RCC 7860 (cell line): ENCODE measurements at places on chromosomes 16 and 17.
A peak's percentile ranks its signal among the peaks of the same experiment; 100 is the strongest.

DNA sequence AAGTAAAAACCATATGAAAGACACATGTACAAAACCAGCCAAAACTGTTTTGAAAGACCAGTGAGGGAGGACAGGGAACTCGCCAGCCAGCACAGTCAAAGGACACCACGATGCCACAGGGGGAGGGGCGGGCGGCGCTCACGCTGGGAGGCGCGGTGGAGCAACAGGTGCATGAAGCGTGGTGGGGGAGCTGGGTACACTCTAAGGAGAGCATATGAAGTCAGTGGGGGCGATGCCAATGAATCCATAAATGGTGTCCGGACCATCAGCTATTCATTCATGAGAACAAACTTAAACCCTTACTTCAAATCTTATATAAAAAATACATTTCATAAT, 101.0 kb upstream of the DNAH17 start:
- DNase-seq = no peak

- no peak for DNase-seq
These were observed 15.6 kb downstream of the RND2 start for GRCh38 chr17:43040655-43041054.

GRCh38 chr17:55062921-55063320, 94.4 kb downstream of the STXBP4 start:
- DNase-seq = no peak

DNA sequence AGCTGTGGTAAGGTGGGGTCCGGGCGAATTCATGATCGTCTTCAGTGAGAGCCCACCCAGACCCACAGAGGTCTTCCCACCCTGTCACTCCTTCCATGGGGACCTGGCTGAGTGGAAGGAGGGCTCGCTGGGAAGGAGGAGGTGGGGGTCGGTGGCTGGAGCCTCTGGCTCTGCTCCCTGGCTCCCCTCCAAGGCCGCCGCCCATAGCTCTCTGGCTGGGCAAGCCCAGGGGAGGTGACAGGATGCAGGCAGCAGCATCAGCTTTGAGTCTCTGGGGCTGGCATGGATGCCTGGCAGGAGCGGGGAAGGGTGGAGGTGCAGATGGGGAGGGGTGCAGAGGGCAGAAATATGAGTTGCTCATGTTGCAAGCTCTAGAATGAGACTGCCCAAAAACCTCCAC, 147.0 kb downstream of the ENGASE start:
- no peak for DNase-seq

DNA sequence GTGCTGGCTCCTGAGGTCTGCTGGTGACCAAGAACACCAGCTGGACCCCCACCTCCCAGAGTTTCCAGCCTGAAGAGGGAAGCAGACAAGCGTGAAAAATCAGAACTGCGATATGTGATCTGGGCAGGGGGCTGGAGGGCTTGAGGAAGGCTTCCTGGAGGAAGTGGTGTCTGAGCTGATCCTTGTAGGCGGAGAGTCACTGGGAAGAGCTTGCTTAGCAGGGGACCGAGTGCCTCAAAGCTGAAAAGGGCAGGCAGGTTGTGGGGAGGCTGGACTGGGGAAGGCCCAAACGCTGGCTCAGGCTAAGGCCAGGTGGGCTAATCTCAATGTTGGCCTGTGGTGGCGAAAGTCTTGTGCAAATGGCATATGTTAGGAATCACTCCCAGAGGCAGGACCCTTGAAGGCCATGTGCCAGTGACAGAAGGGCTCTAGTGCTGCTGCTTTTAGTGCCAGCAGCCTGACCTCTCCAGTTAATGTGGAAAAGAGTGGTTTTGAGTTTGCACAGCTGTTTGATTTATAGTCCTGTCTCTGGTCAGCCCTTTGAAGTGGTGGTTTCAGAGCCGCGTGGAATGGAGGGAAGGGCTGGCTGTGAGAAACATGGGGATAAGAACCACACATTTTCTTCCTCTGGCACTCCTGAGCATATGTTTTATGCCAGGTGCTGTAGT, 85.3 kb upstream of the LGALS9 start:
- DNase-seq = no peak

- DNase-seq = peak; percentile 45
These were observed 44.4 kb downstream of the LYRM1 start for GRCh38 chr16:20944861-20945574.

- no peak for DNase-seq
These were observed 39.4 kb upstream of the FOXF1 start for GRCh38 chr16:86470964-86471363.

DNA sequence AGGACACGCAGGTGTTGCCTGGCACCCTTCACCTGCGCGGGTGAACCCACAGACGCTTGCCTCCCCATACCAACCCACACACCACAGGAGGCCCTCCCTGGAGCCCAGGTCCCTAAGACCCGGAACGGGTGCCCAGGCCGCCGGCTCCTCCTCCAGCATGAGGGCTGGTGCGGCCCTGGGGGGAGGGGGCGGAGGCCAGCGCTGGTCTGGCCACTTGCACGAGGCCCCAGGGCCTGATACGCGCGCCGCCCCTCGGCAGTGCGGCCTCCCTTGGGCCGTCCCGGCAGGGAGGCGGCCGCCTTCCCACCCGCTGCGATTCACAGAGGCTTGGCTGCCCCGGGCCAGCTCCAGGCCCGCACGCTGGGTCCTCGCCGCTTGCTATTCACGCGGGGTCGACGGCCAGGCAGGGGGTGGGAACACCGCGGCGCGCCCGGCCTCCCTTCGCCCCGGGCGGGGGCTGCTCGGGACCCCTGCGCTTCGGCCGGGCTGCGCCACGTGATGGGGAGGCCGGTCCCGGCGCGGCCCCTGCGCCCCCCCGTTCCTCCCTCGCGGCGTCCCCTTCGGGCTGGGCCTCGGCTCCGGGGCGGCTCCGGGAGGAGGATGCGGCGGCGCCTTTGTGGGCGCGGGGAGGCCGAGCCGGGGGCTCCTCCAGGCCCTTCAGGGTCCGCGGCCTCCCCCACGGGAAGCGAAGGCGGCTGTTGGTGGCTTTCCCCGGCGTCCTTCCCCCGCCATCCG, 685 bp downstream of the FASN start:
- peak; percentile 21 for DNase-seq

DNA sequence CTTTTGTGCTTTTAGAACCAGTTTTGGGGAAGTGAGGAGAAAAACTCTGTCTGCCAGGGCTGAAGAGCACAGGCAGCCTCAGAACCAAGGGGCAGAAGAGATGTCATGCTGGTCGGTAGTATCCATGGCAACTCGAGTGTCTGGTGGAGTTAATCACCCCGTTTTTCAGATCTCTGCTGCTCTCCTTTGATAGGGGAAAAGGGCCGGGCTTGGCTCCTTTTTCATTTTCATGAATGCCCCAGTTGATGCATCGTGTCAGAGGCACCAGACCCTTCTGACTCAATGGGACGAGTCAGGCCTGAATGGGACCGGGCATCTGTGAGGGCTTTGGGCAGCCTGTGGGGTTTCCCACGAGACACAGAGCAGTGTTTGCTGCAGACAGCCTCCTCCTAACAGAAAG, 304.6 kb downstream of the ABCC12 start:
- DNase-seq = no peak

- no peak for DNase-seq
These were observed 36.6 kb upstream of the EMP2 start for GRCh38 chr16:10616756-10617640.

DNA sequence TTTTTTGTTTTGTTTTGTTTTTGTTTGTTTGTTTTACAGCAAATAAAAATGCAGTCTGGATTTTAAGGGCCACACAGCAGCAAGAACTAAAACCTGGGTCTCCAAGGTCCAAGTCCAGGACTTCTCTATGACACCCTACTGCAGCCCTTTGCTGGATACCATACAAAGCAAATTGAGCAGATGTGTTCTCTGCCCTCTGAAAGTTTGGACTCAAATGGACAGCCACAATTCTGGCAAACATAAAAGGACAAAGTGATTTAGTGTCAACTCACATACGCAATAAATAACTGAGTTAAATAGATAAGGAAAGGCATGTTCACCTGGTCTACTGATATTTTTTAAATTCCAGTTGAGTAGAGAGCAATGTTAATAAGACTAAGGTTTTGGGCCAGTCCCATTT, 7.7 kb upstream of the ZNF652 start:
- no peak for DNase-seq

GRCh38 chr17:71464241-71464640, 656.6 kb upstream of the SOX9 start:
- no peak for DNase-seq

DNA sequence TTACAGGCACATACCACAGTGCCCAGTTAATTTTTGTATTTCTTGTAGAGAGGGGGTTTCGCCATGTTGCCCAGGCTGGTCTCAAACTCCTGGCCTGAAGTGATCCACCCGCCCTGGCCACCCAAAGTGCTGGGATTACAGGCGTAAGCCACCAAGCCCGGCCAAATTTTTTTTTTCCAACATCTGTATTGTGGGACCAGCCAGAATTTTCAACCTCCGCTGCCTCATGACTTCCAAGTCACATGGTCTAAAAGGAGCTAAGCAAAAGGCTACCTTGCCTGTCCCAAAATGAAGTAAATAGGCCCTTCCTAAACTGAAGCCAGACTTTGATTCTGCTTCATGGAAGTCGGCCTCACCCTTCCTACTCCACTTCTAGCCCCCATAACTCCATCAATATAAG, 4.2 kb upstream of the SPAG7 start:
- no peak for DNase-seq

DNA sequence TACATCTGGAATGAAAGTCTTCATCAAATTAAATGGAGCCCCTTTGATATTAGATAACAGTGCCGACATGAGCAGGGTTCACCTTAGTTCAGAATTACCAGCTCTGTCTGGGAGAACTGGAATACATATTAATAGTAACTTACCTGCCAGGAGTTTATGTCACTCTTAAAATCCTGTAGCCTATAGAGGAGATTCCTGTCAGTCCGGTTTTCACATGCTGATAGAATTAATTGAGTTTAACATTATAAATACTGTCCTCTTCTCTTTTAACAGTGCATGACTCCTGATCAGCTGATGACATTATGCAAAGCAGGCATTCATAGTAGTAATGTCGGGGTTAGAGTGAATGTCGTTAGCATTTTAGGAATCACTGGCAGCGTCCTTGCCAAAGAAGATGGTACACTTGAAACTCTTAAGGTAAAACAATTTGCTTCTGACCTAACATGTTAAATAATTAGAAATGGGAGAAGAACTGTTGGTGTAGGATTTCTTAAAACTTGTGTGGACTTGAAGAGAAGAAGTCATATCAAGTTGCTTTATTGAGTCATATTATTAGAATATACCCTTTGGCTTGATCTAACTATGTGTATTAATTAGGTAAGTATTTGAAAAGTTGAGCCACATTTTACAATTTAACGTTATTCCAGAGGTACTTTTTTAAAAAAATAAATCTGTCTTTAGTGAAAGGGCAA, 34.3 kb downstream of the HEATR3 start:
- no peak for DNase-seq

DNA sequence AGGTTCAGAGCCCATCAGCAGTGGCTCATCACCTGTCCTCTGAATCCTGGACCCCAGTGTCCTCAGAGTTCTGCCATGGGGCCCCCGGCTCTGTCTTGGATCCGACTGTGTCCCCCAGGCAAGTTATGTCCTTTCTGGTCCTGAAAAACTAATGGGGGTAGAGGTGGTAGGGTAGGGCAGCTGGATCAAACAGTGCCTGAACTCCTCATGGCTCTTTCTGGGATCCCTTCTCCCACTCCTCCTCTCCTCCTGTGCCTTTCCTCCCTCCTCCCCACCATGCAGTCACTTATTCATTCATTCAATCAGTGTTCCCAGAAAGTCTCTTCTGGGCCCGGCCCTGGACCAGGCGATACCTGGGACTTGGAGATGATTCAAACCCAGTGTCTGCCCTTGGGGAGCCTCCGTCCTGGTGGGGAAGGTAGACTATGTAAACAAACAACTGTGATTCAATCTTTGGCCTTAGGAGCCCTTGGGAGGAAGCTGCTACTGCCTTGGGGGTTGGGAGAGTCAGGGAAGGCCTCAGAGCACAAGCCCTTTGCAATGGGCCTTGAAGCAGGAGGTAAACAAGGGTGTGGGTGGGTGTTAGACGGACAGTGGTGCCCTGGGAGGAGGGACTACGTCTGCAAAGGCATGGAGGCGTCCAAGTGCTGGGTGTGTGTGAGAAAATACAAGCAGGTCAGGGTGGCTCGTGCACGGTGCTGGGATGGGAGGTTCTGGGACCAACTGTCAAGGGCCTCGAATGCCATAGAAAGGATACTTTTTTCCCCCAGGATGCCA, 6.4 kb upstream of the FAM83G start:
- DNase-seq = no peak

DNA sequence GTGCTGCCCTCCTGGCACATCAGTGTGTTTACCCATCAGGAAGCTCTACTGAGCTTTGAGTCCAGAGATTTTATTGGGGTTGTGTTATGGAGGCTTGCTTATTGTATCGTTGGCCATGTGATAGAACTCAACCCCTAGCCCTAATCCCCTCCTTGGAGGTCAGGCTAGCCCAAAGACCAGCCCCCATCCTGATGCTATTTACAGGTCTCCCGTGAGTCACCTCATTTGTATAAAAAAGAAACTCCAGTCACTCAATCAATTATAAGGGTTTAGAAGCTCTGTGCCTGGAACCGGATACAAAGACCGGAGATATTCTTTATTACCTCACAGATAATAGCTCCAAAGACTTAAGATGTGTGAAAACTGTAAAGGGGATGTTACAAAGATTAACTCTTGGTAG, 405.9 kb downstream of the CNTNAP4 start:
- DNase-seq = no peak

DNA sequence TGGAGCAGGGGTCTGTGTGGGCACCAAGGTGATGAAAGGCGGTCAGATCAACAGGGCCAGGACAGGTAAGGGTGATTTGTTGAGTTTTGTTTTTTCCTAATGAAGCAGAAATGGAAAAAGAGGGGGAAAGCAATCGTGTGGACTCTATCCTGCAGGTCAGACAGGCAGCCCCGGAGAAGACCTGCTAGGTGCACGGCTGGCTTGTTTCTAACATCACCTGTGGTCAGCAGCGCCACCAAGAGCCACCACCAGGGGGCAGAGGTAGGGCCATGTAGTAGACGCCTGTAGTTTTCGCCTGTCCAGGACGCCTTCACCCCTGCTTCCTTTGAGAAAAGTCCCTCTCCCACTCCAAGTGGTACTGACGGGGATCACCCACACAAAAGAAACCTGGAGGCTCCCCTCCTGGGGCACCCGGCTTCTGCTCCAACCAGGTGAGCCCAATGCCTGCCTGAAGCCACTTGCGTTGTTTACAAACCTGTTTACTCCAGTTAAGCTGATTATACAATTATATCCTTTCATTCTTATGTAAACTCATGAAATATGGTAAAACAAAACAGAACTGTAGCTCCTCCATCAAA, 54.2 kb upstream of the SEC14L1 start:
- DNase-seq = peak; percentile 67

GRCh38 chr17:27888067-27888466, 5.1 kb downstream of the LYRM9 start:
- DNase-seq = no peak

DNA sequence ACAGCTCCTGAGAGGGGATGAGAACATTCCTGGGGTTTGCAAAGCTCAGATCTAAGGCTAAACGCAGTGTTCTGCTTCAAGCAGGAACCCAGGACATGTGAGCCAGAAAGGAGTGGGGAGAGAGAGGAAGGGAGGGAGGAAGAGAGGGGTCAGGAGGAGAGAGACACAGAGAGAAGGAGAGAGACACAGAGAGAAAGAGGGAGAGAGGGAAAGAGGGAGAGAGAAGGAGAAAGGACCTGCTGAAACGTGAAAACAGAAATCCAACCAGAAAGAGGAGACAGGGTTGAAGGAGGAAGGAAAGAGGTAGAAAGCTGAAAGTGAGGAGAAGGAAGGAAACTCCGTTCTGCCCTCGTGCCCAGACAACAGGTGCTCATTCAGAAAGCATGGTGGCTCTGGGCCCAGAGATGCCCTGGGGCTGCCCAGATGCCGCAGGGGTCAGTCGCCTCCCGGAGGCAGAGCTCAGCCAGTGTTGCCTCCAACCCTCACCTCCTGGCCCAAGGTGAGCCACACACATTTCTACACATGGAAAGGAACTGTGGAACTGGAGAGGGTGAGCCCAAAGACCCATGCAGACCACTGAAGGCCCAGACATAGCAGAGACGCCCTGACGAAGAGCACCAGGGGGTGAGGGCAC, 49.0 kb upstream of the ENPP7 start:
- DNase-seq = no peak
